ENCODE measurements at places on chromosomes 4 and X.

- DNase-seq: no peak
Measured at GRCh38 chr4:47084111-47084510, 52.7 kb downstream of the GABRB1 start.

DNA sequence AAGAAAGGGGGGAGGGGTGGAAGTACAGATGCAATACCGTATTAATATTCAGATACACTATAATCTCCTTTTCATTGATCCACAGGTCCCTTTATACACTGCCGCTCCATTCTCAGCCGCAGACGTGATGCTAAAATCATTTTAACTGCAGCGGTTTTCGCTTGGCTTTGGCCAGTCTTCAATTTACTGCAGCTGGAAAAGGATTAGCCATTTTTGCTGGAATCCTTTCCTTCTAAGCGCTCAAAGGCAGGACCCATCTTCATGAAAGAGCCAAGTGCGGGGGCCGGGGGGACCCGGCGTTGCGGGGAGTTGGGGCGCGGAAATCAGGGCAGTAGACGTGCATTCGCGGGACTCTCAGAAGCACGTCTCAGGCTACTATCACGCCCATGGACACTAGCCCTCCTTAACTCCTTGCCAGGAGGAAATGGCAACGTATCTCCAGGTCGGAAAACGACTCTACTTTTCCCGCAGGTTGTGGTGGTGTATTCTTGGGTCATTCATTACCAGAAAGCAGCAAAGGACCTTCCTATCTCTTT lies 1.7 kb upstream of the PCDH10 start:
- DNase-seq: no peak

DNA sequence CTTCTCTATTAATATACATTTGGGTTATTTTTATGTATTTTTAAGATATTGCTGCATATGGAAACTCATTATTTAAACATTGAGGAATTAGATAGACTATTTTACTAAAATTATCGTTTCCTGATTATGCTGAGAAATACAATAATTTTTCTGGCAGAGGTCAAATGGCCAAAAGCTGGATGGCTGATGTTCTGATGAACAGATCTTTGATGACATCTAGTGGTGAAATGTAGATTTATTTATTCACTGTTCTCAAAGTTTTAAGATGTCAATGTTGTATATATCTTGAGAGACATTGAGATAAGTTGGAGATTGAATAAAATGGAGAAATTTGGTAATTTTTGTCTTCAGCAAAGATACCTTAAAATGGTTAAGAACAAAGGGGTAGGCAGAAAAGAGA lies 96.2 kb downstream of the UGT8 start:
- DNase-seq: no peak

GRCh38 chrX:71366674-71367256 lies 608 bp downstream of the TAF1 start:
- no peak for DNase-seq

DNA sequence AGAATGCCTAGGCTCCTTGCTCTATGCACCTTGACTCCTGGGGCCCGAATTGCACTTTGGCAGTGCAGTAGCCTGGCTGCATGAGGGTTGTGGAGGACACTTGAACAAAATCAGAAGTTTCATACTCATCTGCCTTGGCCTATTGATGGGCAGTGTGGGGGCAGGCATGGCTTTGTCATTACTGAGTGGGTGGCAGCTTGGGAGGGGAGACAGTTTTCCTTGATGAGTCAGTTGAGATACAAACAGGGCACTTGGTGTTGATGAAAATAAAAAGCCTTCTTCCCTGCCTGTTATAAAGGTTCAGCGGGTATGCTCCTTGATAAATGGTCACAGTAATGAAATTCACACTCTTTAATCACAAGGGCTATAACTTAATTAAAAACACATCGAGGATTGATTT lies 126.8 kb upstream of the MAMLD1 start:
- DNase-seq: no peak

Measured in stimulated activated CD4-positive, alpha-beta T cell treated with anti-CD3 and anti-CD28 coated beads, Interleukin-1b, Interleukin-23, amount 100 ng/mL, for 1 hour (primary cell).